Esophagus squamous epithelium (tissue), 5 donors: ENCODE measurements at places on chromosomes 2 and 18. TPM values are rescaled to one million over a fixed set of nuclear protein-coding genes. Genes with fewer than 3 reads are reported as not detected.
A peak's percentile ranks its signal among the peaks of the same experiment; 100 is the strongest.

GRCh38 chr2:100852999-100853908 lies 33.3 kb downstream of the NPAS2 start:
- no peak for DNase-seq

EMILIN1 gene
- 11.9 TPM for total RNA-seq

DNA sequence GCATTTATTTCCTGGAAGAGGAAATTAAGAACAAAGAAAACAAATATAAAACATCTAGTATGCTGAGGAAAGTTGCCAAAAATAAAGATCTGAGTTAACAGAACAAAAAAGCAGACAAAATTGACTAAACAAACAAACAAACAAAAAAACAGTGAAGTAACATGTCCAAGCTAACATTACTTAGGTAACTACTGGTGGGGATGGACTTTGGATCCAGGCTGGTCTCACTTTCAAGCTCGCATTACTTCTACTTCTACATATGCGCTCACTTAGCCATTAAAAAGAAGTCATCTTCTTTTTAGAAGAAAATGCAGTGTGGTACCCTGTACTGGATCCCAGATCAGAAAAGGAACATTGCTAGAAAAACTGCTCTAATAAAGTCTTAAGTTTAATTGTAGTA lies 358.9 kb downstream of the NCKAP5 start:
- DNase-seq = no peak

ALK gene
- total RNA-seq = not detected

ASIC4 gene
- not detected for total RNA-seq

CYP1B1 gene
- 20.0 TPM for total RNA-seq

DNA sequence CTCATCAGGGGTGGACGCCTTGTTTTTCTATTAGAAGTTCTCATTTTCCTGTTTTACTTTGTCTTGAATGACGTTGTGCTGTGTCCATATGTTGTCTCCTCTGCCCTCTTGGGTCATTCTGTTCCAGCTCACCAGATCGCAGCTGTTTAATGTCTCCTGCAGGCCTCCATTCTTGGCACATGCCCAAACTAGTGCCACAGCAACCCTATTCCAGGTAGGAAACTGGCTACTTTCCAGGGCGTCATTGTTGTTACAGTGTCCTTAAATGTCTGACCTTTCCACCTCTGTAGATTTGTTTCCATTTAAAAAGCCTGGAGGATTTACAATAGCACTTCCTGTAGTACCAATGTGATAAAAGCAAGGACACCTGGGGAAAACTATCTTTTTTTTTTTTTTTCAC lies 500.7 kb downstream of the METTL4 start:
- DNase-seq = no peak

DNA sequence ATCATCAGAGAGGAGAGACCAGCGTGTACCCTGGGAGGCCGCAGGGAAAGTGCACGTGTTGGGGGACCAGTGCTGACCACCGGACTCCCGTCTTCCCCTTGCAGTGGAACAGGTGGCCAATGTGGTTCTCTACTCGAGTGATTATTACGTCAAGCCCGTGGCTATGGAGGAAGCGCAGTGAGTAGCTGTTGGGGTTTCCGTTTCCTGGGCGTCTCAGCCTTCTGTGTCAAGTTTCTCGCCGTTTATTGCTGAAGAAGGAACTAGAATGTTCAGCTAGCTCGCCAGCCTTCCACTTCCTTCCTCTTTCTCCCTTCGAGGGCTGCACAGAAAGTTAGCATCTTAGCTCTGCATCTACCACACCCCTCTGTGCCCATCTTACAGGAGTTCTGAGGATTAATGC lies 22.8 kb upstream of the DGKD start:
- peak; percentile 25 for DNase-seq

ABCG5 gene
- not detected for total RNA-seq

ZSWIM2 gene
- not detected for total RNA-seq

- DNase-seq = no peak
These were observed 2.5 kb upstream of the PKDCC start for GRCh38 chr2:42045352-42045751.

DSC3 gene
- 275 TPM for total RNA-seq

GRCh38 chr2:85579266-85579935 lies 2.0 kb downstream of the VAMP8 start:
- no peak for DNase-seq

CNGA3 gene
- 0.48 TPM for total RNA-seq

- DNase-seq = no peak
These were observed 7.6 kb downstream of the MAB21L4 start for GRCh38 chr2:240888130-240888889.

CTAGE1 gene
- not detected for total RNA-seq

GULP1 gene
- 23.0 TPM for total RNA-seq

- no peak for DNase-seq
These were observed 39.2 kb downstream of the EIF5B start for GRCh38 chr2:99376254-99376864.

- DNase-seq = no peak
These were observed 4.7 kb upstream of the ADNP2 start for GRCh38 chr18:80104364-80104779.

DNA sequence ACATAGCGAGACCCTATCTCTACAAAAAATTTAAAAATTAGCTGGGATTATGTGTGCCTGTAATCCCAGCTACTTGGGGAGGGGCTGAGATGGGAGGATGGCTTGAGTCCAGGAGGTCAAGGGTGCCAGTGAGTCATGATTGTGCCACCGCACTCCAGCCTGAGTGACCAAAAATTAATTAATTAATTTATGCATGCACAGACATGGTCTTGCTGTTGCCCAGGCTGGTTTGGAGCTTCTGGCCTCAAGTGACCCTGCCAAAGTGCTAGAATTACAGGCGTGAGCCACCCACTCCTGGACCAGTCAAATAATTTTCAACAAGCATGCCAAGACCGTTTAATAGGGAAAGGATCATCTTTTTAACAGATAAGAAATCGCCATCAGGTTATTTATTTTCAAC lies 57.7 kb upstream of the TFCP2L1 start:
- no peak for DNase-seq

DNA sequence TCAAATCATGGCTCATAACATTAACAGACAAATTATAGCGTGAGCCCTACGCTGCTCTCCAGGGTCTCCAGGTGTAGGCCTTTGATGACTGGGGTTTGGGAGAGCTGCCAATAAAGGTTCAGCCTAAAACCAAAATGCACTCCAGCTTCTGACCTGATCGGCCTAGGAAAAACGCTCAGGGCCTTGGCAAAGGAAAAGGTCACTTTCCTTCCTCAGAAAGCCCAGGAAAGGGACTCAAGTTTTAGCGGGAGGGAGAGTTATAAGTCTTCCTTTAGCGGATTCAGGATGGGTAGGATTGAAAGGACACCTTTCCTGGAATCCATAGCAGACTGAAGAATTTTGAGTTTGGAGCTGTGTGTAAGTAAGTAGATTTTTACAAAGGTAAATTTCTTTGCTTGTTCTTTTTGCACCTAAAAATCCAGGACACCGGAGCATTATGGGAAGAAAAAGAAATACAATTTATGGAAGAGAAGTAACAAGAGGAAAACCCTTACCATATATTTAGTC lies 8.8 kb downstream of the EVX2 start:
- no peak for DNase-seq

- DNase-seq = no peak
These were observed 540.7 kb upstream of the NETO1 start for GRCh38 chr18:73408469-73408868.

DNA sequence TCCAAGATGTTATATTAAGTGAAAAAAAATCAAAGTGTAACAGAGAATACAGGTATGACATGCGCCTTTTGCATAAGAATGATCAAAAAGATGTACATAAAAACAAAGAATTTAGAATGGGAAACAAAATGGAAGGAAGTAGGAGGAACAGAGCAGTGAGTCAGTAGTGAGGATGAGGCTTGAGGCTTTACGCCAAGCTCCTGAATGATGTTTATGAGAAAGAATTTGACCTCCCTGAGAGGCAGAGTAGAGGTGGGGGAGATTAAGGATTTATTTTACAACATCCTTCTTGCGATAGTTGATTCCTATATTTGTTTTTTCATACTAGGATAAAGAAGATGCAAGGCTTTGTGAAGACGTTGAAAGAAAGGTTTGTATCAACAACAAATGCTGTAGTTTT lies 81.4 kb downstream of the DCDC2C start:
- DNase-seq = no peak

GRCh38 chr2:157413326-157414035 lies 30.4 kb downstream of the CYTIP start:
- DNase-seq = no peak

AKAIN1 gene
- total RNA-seq = not detected

HNMT gene
- 10.6 TPM for total RNA-seq

C2orf78 gene
- not detected for total RNA-seq

AMER3 gene
- total RNA-seq = not detected

GRCh38 chr2:187783446-187783845 lies 229.2 kb upstream of the TFPI start:
- DNase-seq = no peak

BOLL gene
- not detected for total RNA-seq

DNA sequence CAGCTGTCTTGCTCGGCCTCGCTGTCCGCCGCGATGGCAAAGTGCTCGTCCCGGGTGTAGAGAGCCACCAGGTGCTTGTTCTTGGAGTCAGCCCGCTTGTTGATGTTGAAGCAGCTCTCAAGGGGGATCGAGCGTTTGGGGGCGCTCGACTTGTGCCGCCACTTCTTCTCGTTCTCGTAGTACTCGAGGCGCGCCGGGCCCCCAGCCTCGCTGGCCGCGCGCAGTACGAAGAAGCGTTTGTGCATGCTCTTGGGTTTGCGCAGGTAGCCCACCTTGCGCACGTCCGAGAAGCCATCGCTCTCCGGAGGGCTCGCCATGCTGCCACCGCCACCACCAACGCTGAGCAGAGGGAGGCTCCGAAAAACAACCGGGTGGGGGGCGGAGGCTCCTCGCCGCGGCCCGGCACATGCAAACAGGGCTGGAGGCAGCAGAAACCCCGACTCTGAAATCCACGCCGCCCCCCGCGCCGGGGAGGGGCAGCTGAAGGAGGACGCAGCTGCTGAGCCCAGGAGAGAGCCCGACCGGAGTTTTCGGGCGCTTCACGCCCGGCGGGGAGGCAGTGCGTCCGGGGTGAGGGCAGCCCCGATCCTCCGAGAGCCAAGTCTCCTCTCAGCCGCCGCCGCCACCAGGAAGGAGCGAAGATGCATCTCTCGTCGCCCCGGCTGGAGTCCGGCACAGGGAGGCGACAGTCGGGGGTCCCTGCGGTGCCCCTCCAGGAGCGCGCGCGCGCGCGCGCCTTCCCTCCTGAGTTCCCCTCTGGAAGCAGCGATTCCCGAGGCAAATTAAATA lies 1.0 kb downstream of the IRS1 start:
- DNase-seq = no peak

- no peak for DNase-seq
These were observed 342.5 kb upstream of the NXPH2 start for GRCh38 chr2:139122711-139123158.

RPRM gene
- not detected for total RNA-seq

DNA sequence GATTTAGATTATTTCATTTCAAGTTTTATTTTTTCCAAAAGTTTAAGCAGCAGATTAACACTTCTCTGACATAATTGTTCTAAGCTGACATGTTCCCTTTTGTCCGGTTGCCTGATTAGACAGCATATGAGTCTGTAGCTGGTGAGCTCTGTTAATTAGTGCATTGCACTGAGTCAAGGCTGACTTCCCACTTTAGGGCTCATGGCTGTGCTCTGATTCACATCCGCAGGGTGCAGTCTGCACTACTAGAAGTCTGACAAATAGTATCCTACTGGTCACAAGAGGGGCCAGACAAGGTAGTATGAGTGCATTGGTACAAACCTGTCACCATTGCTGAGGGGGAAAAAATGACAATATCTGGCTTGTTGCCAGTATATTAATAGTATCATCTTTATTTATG lies 443.9 kb upstream of the ZNF804A start:
- DNase-seq = no peak

DNA sequence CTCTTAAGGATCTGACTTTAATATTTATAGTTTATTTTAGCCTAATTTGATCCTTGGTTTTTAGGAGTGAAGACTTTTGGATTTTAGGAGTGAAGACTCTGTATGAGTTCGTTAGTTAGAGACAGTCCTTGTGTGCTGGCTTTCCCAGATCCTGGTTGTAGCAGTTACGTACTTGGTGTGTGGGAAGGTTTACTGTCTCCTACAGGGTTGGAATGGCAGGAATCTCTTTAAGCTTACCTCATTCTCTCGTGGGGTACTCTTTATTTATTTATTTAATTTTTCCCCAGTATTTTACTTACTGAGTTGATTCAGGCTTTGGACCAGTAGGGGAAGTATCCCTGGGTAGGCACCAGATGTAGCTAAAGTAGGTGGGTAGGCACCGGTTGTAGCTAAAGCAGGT lies 1.8 kb upstream of the CXCR2 start:
- no peak for DNase-seq
